ENCODE measurements at places on chromosomes 16 and 17. TPM values are rescaled to one million over a fixed set of nuclear protein-coding genes. Genes with fewer than 3 reads are reported as not detected.

METTL26 gene
- total RNA-seq = 169 TPM

MRPS34 gene
- total RNA-seq = 118 TPM

NRN1L gene
- total RNA-seq = not detected

TMEM88 gene
- 1.9 TPM for total RNA-seq

SLC5A2 gene
- not detected for total RNA-seq

ZNF205 gene
- 18.7 TPM for total RNA-seq

CSH2 gene
- not detected for total RNA-seq

SOCS1 gene
- 41.8 TPM for total RNA-seq

ZNF423 gene
- 1.0 TPM for total RNA-seq

C16orf74 gene
- total RNA-seq = 14.1 TPM

Data from epithelial cell of alveolus of lung (primary cell).